CD8-positive, alpha-beta memory T cell (primary cell): ENCODE measurements at places on chromosomes 1 and 21.

DNA sequence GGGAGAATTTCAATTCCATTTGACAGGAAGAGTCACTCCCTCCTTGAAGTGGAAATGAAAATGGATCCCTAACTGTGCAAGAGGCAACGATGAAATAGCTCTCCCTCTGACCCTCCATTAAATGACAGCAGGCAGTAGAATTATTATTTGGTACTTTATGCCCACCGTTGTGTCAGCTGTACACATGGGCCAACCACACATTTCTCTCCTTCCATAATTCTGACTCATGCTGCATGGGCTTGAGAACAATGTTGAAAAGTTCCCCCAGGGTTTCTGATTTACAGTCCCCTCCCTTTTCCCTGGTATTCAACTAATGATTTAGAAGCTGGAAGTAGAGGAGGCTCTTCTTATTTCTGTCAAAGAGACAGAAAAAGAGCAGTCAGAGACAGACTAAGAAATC, 103.5 kb downstream of the RGS7 start:
- no peak overlapping the region for H3K27ac ChIP-seq
- no peaks in the 10 kb centered on the region for H3K4me1 ChIP-seq
- no peaks in the 10 kb centered on the region for H3K36me3 ChIP-seq
- no peak for DNase-seq
- H3K27me3 ChIP-seq, result no peaks in the 10 kb centered on the region

DNA sequence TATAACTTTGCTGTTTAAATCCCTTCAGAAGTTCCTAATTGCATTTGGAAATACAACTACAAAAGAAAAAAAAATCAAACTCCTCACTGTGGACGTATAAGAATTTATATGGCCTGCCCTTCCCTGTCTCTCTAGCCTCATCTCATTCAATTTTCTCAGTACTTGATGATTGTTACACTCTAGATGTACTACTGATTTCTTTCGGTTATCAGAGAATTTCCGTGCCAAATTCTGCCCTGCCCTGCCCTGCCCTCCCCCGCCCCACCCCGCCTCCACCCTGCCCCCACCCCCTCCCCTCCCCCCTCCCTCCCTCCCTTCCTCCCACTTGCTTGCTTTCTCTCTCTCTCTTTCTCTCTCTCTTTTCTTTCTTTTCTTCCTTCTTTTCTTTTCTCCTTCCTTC, 71.7 kb upstream of the MPC2 start:
- no peaks in the 10 kb centered on the region for H3K4me1 ChIP-seq

GRCh38 chr21:25826652-25827051, 91.9 kb downstream of the GABPA start:
- no peaks in the 10 kb centered on the region for H3K36me3 ChIP-seq
- H3K4me1 ChIP-seq, result no peaks in the 10 kb centered on the region
- no peaks in the 10 kb centered on the region for H3K27me3 ChIP-seq
- H3K27ac ChIP-seq, result no peak overlapping the region
- H3K4me3 ChIP-seq, result no peak overlapping the region

DNA sequence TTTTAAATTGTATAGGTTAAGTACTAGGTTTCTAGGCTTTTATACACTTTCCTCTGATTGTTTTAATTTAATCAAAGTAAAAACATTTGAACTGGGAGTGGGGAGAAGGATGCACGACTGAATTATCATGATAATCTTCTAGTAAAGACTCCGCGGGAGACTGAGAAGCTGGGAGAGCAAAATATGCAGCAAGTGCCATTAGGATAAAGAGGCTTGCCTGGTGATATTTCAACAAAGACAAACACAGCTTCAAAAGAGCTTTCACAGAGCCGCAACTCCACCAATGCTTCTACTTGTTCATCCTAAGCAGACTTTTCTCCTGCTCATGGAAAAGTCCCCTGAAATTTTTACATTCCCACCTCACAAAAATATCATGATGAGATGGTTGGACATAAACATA, 239.0 kb upstream of the PTBP2 start:
- H3K27ac ChIP-seq, result no peak overlapping the region
- H3K4me3 ChIP-seq, result no peak overlapping the region
- H3K36me3 ChIP-seq, result no peaks in the 10 kb centered on the region
- H3K4me1 ChIP-seq, result no peaks in the 10 kb centered on the region
- H3K27me3 ChIP-seq, result no peaks in the 10 kb centered on the region
- DNase-seq, result no peak

DNA sequence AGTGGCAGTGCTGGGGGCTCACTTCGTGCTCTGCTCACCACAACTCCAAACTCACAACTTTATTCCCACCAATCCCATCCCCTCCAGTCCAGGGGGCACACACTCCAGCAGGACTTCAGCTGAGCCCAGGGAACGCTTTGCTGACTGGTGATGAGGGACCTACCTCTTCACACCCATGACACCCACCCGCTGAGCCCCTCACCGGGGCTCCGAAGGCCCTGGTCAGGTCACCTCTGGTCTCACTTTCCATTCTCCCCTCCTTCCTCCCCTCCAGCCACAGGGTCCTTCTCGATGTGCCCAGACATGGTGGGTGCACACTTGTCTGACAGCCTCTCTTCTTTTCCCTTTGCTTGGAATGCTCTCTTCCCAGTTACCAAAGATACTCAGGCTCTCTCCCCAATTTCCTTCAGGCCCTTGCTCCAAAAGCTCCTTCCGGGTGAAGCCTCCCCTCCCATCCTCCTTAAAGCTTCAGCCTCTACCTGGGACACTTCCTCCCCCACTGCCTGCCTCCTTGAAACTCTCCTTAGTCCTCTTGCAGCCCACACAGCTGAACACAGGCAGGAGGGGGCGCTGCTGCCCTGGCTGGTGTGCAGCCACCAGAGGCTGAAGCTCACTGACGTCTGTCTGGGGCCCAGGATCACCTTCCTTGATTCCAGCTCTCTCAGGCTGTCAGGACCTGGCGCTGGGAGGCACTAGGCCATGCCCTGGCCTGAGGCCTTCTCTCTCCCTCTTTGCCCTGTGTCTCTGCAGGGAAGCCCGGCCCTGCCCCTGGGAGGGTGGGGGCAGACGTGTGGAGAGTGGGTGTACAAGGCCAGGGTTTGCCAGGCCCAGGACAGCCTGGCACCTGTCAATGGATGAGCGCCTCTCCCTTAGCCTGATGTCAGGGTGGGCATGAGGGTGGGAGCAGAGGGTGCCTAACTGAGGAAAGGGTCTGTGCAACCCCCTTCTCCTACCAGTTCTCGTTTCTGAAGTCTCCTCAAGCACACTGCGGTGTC, 1.6 kb downstream of the KCNE1 start:
- H3K4me1 ChIP-seq, result no peaks in the 10 kb centered on the region
- H3K4me3 ChIP-seq, result no peak overlapping the region
- no peaks in the 10 kb centered on the region for H3K36me3 ChIP-seq
- DNase-seq, result no peak
- no peaks in the 10 kb centered on the region for H3K27me3 ChIP-seq
- H3K27ac ChIP-seq, result no peak overlapping the region

DNA sequence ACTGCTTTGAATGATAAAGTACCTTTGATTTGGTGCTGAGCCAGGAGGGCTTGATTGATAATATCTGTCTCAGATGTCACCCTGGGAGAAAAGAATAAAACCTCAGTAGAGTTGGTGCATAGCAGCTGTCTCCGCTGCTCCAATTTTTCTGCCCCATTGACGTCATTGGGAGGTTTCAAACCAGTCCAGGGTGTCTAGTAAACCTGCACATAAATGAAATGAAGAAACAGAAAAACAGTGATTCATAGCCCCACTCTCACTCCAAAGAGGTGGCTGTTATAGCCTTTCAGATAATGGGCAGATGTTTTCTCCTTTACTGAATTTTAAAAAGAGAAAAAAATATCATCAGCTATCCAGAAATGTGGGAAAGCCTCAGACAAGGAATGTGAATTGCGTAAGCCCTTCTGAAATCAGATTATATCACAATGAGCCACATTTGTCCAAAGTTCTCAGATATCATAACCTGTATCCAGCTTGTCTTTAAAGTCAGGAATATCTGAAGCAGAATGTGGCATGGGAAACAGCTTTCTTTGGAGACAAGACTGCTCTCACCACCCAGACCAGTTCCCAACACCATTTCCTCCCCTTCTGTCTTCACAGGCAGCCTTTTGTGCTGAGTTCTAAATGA, 351.3 kb upstream of the SGIP1 start:
- H3K27me3 ChIP-seq, result no peaks in the 10 kb centered on the region
- H3K27ac ChIP-seq, result no peak overlapping the region

DNA sequence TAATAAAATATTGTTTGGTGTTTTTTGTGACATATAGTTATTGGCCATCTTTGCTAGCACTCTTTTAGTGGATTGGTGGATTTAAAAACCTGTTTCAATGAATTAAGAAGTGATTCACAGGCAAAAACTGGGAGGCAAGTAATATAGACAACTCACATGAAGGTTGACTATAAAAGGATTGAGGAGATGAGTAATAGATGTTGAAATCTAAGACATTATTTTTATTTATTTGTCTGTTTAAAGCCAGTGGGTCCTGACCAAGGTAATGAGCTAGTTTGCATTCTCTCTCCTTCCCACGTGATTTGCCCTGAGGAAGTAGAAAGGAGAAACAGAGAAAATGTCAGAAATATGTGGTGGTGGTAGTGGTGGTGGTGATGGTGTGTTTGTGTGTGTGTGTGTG, 351.5 kb upstream of the ZP4 start:
- no peak for DNase-seq
- no peaks in the 10 kb centered on the region for H3K36me3 ChIP-seq
- H3K4me1 ChIP-seq, result no peaks in the 10 kb centered on the region
- H3K27ac ChIP-seq, result no peak overlapping the region
- no peaks in the 10 kb centered on the region for H3K27me3 ChIP-seq

DNA sequence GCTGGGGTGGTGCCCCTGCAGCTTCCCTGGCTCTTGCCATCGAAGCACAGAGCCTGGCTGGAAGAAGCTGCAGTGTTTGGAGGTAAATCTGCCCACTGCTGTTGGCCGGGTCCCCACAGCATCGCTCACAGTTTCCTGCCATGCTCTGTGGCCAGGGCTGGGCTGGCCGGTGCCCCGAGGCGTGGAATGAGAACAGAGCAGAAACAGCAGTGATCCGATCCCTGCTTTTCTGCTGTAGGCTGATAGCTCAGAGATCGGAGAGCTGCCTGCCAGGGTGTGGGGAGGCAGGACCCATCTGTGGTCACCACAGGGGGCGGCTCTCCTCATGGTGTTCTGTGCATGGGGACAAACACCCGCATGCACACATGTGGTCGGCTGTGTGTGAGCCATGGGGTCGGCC, 11.5 kb downstream of the SLC45A1 start:
- H3K27me3 ChIP-seq, result no peaks in the 10 kb centered on the region
- no peak for DNase-seq
- no peak overlapping the region for H3K27ac ChIP-seq
- no peak overlapping the region for H3K4me3 ChIP-seq

- no peak overlapping the region for H3K4me3 ChIP-seq
- DNase-seq, result no peak
- peaks cover 22% of the 10 kb centered on the region for H3K27me3 ChIP-seq
These were observed 1.4 kb upstream of the TTLL7 start for GRCh38 chr1:84000196-84000885.

GRCh38 chr1:206826394-206826793, 39.0 kb upstream of the IL20 start:
- no peak overlapping the region for H3K4me3 ChIP-seq
- H3K27me3 ChIP-seq, result no peaks in the 10 kb centered on the region
- DNase-seq, result no peak
- no peak overlapping the region for H3K27ac ChIP-seq
- H3K36me3 ChIP-seq, result no peaks in the 10 kb centered on the region

DNA sequence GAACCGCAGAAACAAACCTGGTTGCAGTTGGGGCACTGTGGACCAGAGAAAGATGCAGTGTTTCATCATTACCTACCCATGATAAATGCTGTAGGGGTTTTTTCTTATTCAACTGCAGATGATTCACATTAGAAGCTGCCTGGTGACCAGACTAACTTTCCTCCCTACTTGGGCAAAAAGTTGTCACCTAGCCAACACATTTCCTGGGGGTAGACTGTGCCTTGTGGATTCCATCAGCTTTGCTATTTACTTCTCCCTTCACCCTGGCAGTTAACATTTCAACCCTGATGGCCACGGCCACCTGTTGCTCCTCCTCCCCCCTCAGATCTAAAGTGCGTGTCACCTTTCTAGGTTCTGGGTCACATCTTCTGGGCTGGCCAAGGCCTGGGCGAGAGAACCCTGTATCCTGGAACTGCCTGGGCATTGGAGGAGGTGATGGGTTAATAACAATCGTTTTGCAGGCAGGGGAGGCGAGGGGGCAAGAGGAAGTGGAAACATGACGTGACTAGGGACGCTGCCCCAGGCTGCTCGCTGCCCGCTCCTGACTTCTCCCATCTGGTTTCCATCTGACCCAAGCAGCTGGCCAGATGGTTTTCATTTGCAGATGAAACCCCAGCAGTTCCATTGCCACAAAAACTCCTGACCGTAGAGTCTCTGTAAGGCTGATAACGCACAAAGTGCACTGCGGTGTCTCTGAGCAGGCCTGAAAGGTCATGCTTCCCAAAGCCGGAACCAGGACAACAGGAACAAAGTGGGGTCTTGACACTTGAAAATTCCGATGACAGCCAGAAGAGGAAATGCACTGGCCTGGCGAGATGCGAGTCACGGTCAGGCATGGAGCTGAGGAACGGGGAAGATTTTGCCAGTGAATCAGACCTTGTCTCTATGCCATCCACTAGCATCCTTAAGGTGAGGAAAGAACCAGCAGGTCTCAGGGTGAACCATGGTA, 36.6 kb downstream of the CAPZB start:
- H3K4me3 ChIP-seq, result no peak overlapping the region
- H3K27ac ChIP-seq, result no peak overlapping the region
- H3K36me3 ChIP-seq, result no peaks in the 10 kb centered on the region
- H3K27me3 ChIP-seq, result no peaks in the 10 kb centered on the region
- no peak for DNase-seq
- peaks cover 78% of the 10 kb centered on the region for H3K4me1 ChIP-seq

GRCh38 chr21:17466166-17466565, 46.7 kb upstream of the CXADR start:
- no peaks in the 10 kb centered on the region for H3K27me3 ChIP-seq
- H3K27ac ChIP-seq, result no peak overlapping the region
- no peaks in the 10 kb centered on the region for H3K4me1 ChIP-seq
- no peak for DNase-seq
- no peaks in the 10 kb centered on the region for H3K36me3 ChIP-seq

GRCh38 chr21:46515109-46515508, 56.4 kb downstream of the DIP2A start:
- H3K36me3 ChIP-seq, result peaks cover 25% of the 10 kb centered on the region
- DNase-seq, result peak; percentile 50
- H3K27ac ChIP-seq, result no peak overlapping the region
- no peak overlapping the region for H3K4me3 ChIP-seq
- peaks cover 14% of the 10 kb centered on the region for H3K4me1 ChIP-seq
- no peaks in the 10 kb centered on the region for H3K27me3 ChIP-seq
